ENCODE measurements at places on chromosomes 5 and 9.
A peak's percentile ranks its signal among the peaks of the same experiment; 100 is the strongest.

GRCh38 chr5:122237906-122238305 is 74.1 kb upstream of the SNCAIP start:
- no peak for DNase-seq

- DNase-seq, result peak; percentile 35
Measured at GRCh38 chr5:132962429-132963021, 909 bp downstream of the AFF4 start.

GRCh38 chr9:109779711-109780452 is at the start of gene PALM2AKAP2:
TSS of gene PALM2AKAP2 (plus strand) at chr9:109780198. CDS start at chr9:109780489, 291 bp downstream.
- DNase-seq, result no peak

- no peak for DNase-seq
Measured at GRCh38 chr5:93620487-93621326, 37.7 kb downstream of the NR2F1 start.

DNA sequence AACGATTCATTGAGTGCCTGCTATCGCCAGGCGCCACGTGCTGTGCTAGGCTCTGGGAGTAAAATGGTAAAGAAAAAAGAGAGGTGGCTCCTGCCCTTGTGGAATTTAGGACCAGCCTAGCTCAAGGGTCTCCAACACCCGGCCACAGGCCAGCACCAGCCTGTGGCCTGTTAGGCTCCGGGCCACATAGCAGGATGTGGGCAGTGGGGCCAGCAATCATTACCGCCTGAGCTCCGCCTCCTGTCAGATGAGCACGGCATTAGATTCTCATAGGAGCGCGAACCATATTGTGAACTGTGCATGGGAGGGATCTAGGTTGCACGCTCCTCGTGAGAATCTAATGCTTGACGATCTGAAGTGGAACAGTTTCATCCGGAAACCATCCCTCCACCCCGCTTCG is 1.5 kb downstream of the RMRP start:
- DNase-seq, result no peak

DNA sequence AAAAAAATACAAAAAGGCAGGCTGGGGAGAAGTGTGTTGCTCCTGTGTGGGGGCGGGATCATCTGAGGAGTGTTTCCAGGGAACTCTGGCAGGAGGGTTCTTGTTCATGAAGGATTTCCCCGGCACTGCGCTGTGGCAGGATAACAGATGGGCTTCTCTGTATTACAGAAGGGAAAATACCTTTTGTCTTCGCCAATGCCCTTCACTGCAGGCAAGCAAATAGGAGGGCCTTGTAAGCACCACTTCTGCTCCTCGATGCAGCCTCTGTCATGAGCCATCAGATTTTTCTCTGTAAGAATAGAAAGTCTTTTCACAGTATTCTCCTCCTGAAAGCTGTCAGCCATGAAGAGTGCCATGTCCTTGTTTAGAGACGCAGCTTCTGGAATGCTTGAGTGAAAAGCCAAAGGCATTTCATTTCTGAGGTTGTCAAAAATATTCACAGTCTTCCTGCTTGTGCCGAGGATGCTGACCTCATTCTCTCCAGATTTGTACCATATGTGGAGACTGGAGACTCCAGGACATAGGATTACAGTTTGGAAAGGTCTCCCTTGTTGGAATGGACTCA is 294.0 kb downstream of the YTHDC2 start:
- DNase-seq, result no peak

- no peak for DNase-seq
Measured at GRCh38 chr9:83006378-83006777, 56.6 kb downstream of the RASEF start.

DNA sequence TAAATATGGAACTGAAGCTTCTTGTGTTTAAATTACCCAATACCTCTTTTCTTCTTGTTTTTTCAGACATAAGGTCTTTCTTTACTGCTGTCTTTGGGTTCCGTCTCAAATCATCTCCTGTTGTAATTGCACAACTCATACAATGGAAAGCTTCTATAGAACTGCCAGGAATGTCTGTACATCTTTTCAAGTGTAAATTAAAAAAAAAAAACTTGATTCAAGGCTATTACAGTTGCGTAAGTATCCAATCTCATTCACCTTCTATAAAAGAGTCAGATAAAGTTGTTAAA is 243.5 kb downstream of the ICE1 start:
- no peak for DNase-seq

DNA sequence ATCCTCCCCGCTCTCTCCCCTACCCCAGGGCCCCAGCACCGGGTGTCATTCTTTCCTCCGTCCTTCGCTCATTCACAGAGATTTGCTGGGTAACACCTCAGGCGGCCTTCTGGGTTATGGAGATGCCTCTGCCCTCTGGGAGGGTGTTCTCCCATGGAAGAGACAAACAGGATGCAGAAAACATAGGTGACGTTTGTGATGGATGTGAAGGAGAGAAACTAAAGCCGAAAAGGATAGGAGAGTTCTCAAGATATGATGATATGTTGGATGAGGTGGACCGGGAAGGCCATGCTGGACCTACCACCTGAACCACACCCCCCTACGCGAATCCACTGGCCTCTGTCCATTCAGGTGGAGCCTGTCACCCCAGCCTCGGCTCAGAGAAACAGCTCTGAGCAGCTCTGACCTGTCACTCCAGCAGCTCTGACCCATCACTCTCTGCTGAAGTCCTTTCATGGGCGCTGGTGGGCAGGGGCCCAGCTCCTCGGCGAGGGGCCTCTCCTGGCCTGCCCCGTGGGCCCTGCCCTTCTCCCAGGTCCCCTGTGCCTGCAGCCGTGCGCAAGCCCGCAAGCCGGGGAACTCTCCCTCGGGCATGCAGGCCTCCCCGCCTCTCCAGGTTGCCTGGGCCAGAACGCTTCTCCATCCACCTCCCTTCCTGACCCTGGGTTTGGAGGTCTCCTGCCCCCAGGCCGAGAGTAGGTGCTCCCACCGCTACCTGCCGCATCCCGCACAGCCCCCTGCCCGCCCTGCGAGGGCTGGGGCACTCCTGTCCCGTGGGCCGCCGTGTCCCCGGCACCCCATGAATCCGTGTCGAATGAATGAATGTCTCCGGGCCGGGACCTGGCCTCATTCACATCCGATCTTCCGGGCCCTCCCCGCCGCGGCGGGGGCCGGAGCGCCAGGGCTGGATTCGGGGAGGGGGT is 717 bp upstream of the NCS1 start:
- DNase-seq, result no peak

DNA sequence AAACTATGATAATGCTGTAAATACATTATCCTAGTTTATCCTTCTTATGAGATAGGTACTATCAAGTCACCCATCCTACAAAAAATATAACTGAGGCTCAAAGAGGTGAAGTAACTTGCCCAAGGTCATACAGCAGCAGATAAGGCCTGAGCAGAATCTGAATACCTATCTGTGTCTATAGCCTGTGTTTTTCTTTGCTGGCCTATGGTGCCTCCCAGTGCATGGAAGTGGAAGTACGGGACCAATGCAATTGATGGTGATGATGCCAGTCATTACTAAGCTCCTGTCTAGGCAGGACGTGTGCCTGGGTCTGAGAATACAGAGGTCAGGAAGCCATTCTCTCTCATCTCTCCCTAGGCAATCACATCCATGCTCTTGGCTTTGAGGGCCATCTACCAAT is 67.8 kb downstream of the FAT2 start:
- no peak for DNase-seq

DNA sequence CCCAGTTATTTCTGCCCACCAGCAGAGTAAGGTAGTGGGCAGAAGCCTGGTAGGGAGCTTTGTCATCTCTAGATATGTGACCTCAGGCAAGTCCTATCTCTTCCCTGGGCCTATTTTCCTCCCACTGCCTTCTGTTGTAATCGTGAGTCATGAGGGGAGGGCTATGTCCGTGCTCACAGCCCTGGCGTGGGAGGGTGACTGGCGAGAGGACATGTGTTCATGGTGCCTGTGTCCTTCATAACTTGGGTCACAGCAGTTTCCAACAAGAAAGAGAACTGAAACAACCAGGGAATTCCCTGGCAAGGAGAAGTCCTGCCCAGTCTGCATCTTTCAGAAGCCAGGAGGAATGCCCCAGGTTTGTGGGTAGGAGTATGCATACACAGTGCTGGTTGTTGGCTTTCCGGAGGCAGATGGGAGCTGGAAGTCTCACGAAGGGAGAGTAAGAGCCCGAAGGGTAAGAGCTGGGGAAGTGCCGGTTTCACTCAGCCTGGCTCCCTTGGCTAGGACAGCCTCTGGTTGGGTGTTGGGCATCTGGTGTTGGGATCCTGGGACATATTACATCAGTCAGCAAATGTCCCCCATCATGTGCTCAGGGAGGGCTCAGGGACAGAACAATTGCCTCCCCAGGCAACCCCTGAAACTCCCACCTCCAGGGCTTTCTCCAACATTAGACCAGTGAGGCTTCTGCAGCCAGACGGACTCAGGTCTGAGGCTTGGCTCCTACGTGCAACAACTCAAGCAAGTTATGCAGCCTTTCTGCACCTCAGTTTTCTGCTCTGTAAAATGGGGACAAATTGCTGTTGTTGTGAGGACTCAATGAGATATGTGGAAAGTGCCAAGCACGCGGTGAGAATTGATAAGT is 4.3 kb upstream of the TIFAB start:
- no peak for DNase-seq

GRCh38 chr5:151622367-151623088 is 31.4 kb upstream of the FAT2 start:
- DNase-seq, result no peak

DNA sequence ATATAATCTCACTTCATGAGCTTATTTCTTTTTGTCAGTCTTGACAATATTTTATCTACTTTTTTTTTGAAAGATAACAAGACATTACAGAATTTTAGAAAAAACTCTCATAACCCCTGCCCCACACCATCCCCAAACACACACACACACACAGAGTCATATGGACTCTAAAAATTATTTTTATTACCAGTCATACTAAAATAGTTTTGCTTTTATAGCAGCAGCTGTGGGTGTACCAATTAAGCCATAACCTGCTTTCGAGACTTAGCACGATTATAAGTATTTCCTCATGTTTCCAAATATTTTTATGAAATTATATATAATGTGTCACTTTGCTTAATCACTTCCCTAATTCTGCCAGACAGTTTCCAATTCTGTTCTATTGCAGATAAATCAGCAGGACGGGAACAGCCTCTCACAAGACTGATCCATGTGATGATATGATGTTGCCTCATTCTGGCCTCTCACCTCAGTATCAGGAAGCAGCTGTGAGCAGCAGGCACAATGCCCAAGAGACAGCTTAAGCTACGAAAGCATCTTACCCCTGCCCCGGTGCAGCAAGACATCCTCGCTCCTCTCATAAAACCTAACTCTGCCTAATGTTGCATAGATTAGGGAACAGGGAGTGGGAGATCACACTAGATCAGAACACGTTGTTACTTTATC is 7.0 kb downstream of the PDCL start:
- no peak for DNase-seq

GRCh38 chr5:65037831-65038815 is 269.4 kb downstream of the CWC27 start:
- no peak for DNase-seq

GRCh38 chr9:136075134-136075841 is 19.8 kb downstream of the NACC2 start:
- DNase-seq, result no peak

- DNase-seq, result no peak
Measured at GRCh38 chr9:126479515-126479914, 134.2 kb upstream of the LMX1B start.

GRCh38 chr5:21834863-21835262 is 1018.3 kb downstream of the CDH12 start:
- DNase-seq, result no peak

GRCh38 chr9:96241391-96241809 is 60.6 kb downstream of the HSD17B3 start:
- DNase-seq, result no peak

GRCh38 chr5:107658528-107658927 is 12.2 kb downstream of the EFNA5 start:
- DNase-seq, result no peak

GRCh38 chr5:166356096-166356495 is 1935.3 kb upstream of the WWC1 start:
- DNase-seq, result no peak

Data from SK-N-MC (cell line).